Iris pigment epithelial cell (primary cell): ENCODE measurements at places on chromosomes 6 and 20.

- DNase-seq: no peak
These were observed 129.9 kb upstream of the CHD6 start for GRCh38 chr20:41748051-41748450.

DNA sequence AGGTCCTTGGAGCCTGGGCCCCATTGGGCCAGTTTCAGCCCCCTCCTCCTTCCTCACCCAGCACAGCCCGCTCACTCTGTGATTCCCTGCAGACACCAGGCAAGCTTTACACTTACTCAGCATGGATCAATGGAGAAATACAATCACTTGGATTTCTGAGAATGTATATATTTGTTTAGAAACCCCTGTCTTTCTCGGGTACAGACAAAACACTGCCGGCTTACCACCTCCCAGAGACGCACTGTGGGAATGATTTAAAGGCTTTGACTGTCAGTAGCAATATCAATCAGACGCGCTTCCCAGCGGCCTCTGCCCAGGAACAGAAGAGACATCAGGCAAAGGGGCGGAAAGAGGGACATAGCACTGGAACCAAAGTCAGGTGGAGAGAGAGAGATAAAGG lies 186.5 kb downstream of the MAFB start:
- no peak for DNase-seq

DNA sequence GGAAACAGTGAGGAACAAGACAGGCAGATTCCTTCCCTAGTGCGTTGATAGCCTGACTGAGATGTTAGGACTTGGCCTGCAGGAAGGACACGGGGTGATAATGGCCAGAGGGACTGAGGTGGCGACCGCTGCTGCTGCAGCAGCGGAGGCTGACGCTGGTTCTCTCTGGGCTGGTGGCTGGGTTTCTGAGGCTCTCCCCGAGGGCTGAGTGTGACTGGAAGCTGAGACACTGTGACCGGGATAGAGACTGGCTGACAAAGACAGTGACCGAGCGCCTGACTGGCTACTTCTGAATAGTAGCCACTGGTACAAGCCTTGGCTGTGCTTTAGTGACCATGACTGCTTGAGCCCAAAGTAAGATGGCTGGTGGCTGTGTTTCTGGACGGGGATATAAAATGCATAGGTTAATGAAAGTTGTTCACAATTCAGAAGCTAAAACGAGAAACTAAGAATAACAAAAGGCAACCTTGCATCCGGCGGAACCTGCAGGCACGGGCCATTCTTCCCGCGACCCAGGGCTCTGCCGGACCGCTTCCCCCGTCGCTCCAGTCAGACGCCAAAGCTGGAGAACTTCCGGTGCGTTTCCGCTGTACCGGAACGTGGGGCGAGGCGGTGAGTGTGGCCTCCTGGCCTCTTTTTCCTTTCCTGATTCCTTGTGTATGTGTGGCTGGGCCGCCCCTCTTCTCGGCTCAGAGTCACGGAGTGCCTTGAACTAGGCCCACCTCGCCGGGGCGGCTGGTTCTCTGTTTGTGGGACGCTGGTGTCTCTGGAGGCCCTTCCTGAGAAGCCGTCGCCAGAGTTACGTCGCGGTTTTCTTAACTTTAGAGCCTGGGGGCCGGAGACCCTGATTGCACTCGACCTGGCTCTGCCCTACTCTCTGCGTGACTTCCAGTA lies at the start of gene AAR2:
Gene AAR2 (plus strand): TSS at position 587 of the 894 bp plus-strand sequence. CDS start 3,391 bp downstream, outside the sequence.
- peak; percentile 77 for DNase-seq

DNA sequence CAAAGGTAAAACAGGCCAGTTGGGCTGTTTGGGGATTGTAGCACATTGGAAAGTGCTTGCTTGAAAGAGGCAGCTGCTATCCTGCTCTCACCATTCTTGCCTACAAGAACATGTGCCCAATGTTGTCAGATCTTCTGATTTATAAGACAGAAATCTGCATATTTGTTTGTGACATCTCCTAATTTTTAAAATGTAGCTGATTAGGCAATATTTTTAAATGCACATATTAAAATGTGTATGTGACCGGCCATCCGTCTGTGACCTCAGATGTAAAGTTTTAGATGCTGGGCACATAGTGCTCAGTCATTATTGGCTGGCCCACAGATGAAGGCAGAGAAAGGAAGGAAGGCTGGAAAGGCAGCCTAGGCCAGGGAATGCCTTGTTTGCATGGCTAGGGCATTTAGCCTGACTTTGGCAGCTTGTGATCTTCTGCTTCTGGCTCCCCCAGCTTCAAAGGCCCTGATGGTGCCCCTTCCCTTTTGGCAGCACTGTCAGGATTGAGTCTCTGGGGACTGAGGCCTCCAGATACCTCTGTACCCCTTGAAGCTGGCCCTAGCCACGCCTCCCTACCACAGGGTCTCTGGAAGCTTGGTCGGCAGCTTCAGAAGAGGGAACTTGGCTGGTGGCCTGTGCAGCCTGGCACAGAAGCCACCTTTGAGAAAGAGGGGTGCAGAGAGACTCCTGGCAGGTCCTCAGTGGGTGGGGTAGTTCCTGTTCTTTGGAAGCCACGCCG lies 6.4 kb downstream of the SNPH start:
- DNase-seq: no peak

DNA sequence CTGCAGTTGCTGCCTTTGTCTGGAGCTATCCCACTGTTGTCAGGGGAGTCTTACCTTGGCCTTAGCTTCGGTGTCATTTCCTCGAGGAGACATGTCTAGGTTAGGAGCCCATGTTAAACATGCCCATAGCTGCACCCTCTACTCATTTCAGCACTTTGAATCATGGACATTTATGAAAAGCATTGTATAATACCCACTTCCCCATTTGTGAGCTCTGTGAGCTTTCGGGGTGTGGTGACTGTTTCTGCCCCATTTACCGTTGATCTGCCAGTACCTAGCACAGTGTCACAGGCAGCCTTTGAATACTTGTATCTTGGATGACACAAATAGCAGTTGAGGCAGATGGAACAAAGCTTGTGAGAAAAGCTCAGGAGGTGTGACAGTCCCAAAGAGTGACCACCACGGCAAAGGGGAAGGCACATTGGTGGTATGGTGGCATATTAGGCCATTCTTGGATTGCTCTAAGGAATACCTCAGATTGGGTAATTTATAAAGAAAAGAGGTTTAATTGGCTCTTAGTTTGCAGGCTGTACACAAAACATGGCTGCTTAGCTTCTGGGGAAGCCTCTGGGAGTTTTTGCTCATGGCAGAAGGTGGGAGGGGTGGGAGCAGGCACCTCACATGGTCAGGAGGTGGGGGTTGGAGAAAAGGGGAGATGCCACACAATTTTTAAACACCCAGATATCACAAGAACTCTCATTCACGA lies 42.0 kb downstream of the JARID2 start:
- DNase-seq: no peak

DNA sequence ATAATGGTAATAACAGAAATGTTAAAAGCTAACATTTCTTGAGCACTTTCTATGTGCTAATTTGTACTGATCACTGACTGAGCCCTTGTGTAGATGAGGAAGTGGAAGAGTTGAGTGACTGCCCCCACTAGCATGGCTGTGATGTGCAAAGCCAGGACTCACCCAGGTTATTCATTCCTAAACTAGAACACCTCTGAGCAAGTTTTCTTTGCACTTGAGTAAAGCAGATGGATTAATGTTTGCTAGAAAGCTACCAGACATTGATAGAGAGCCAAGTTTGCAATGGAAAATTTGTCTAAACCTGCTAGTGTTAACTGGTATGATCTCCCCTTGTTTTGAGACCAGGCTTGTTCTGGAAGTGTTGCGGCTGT lies 467.4 kb upstream of the PLCB4 start:
- DNase-seq: no peak

GRCh38 chr20:48287021-48287494 lies 501.8 kb upstream of the SULF2 start:
- DNase-seq: no peak

- DNase-seq: peak; percentile 36
These were observed 249.1 kb downstream of the OGFRL1 start for GRCh38 chr6:71537717-71538116.

- DNase-seq: peak; percentile 72
These were observed 79.0 kb upstream of the RGS17 start for GRCh38 chr6:153210083-153210482.

- peak; percentile 16 for DNase-seq
These were observed 122.2 kb upstream of the SYNCRIP start for GRCh38 chr6:85764844-85765243.

GRCh38 chr6:153412519-153412918 lies 281.4 kb upstream of the RGS17 start:
- no peak for DNase-seq

- no peak for DNase-seq
These were observed 25.0 kb downstream of the ULBP1 start for GRCh38 chr6:149988550-149989346.

DNA sequence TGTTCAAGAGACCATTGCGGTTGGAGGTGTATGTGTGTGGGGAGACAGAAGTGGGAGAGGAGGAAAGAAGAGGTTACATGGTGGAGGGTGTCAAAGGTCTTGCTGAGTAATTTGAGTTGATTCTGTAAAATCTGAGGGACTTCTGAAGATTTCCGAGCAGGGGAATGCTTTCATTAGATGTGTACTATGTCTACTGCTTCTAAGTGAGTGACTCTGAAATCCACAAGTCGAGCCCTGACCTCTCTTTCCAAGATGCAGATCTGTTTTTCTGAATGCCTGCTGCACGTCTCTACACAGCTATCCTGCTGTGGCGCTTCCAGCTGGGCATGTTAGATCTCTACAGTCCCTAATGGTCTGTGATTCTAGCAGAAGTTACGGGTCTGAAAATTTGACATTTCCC lies 209.8 kb downstream of the ATXN1 start:
- peak; percentile 16 for DNase-seq

GRCh38 chr6:106473812-106474211 lies 113.3 kb downstream of the CRYBG1 start:
- peak; percentile 90 for DNase-seq

DNA sequence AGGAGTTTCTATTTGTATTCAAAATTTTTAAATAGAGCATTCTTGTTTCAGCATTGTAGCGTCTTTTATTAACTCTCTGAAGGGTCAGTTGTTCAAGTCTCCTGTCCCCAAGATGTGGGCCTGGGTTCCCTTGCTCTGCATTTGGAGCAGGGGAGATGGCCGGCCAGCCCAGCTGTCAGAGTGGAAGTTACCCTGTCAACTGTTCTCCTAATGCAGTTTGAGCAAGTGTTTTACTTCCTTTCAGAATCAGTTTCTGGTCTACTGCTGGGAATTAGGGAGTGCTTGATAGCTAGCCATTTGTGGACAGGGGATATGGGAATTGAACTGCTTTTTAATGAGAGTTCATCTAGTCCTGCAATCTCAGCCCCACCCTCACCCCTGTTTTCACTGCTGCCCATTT lies 116.6 kb downstream of the QKI start:
- DNase-seq: no peak

DNA sequence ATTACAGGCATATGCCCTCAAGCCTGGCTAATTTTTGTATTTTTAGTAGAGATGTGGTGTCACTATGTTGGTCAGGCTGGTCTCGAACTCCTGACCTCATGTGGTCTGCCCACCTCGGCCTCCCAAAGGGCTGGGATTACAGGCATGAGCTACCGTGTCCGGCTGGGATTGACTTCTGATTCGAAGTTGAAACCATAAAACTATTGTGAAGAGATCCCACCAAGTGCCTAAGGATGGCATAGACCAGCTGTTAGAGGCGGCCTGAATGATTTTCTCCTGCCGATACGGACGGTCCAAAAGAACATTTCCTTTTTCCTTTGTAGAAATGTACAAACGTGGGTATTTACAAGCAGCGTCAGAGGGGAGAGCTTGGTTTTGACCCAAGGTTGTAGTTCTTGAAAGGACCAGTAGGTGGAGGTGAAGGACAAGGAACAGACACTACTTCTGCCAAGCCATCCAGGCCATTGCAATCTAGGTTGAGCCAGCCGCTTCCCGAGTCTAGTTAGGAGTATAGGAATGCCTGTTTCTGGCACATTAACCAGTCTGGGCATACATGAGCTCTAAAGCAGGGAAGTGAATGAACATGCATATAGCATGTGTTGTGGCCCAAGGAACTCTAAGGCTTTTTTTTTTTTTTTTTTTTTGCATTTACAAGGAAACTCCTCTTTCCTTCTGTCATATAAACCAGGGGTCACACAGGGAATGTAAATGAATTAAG lies 29.0 kb downstream of the MOCS3 start:
- DNase-seq: peak; percentile 90

GRCh38 chr6:81988446-81988845 lies 236.0 kb upstream of the TENT5A start:
- peak; percentile 65 for DNase-seq

GRCh38 chr6:46469021-46469420 lies 22.2 kb downstream of the RCAN2 start:
- DNase-seq: no peak

GRCh38 chr6:160996131-160996601 lies 4.6 kb downstream of the MAP3K4 start:
- DNase-seq: peak; percentile 39

- peak; percentile 78 for DNase-seq
These were observed 82.9 kb upstream of the FOXP4 start for GRCh38 chr6:41463062-41463930.

GRCh38 chr6:32947552-32948465 lies 5.1 kb downstream of the HLA-DMA start:
- peak; percentile 36 for DNase-seq

DNA sequence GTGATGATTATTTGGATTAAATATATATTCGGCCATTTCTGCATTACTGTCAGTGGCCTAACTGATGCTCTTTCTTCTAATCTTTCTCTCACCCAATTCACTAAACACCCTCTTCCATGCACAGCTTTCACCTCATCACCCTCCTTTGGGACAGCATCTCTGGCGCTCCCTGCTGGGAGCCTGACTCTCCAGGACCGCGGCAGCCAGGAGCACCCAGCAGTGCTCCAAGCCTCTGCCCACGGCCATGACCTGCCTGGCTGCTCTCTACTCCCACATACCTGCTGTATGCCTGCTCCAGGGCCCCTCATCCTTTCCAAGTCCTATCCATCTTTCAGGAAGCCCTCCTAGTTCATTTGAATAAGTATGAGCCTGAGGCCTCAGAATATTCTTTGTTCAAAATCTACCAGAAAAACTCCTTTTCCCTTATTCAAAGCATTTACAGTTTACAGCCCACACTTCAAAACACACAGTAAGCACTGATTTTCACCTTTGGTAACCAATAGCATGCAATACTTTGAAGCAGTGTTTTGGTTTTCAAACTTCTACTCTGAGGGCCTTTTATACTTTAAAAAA lies 15.2 kb downstream of the CTCFL start:
- peak; percentile 8 for DNase-seq

GRCh38 chr6:15574486-15574885 lies 88.3 kb downstream of the DTNBP1 start:
- DNase-seq: no peak

- peak; percentile 94 for DNase-seq
These were observed 40.7 kb downstream of the RGS17 start for GRCh38 chr6:153090241-153090930.

DNA sequence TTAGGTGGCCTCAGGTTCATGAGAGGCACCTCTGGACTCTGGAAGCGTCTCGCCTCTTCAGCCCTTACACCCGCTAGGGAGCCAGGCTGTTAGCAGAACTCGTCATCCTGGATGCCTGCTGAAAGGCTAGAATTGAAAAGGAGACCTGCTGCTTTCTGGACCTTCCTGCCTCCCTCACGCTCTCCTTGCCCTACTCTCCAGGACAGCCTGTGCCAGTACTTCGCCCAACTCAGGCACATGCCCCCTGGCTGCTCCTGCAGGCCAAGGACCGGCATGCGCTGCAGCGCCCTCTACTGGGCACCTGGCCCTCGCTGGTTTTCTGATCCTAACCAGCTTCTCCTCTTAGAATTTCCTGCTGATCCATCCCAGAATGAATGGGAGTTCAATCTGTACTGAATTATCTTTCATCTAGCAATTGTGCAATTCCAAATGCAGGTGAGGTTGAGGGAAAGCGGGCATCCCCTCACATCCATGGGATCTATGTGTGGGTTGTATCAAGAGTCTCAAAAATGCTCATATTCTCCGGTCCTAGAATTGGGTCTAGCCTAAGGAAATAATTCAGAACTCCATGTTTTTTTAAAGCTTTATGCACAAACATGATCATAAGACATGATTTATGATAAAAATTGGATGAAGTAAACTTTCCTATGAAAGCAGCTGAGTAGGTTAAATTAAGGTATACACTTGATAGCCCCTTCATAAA lies 78.0 kb downstream of the PTPN1 start:
- DNase-seq: peak; percentile 57
